ENCODE measurements at places on chromosomes 5 and 9.
A peak's percentile ranks its signal among the peaks of the same experiment; 100 is the strongest.

DNA sequence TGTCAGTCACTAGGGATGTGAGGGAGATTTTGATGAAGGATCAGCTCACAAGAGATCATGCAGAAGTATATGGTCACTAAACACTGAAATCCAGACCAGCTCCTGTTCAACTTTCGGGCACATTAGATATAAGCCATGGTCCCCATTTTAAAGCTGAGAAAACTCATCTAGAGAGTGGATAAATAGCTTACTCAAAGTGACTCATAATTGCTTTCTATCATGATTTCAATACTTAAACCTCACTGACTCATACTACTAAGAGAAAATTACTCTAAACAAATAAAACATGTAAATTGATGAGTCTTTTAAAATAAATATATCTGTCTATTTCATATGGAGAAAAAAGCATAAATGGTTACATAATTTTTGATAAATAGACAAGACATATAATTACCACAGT lies 567.7 kb downstream of the TLR4 start:
- no peak for DNase-seq

GRCh38 chr5:128667751-128668150 lies 129.7 kb upstream of the FBN2 start:
- no peak for DNase-seq

GRCh38 chr9:134165357-134166315 lies 1.3 kb upstream of the RNU6ATAC start:
- DNase-seq: peak; percentile 39

DNA sequence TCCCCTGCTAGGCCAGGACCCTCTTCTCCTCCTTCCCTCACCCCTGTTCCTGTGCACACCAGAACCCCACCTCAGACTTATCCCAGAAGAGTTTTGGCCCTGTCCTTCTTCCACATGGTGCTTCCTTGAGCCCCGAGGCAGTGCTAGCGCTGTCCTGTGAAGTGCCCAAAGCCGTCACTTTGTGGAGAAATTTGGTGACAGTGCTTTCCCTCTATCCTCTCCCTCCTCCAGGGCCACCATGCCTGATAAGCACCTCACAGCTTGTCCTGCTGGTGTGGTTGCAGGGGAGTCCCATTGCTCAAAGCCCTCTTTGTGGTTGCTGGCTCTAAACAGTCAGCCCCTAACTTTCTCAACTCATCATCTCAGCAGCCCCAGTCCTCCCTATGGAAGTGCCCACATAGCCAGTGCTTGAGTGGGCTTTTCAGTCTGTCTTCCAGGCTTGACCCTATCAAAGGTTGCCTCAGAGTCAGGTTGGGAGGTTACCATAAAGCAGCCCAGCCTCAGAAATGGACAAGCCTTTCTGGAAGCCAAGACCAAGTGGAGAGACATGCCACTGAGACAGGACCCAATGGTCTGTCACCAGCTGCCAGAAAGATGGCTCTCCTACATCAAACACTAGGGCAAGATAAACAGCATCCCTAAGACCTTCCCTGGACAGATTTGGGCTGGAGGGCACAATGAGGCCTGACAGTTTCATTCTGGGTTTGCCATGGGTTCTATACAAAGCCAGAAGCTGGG lies 18.0 kb downstream of the IGIP start:
- no peak for DNase-seq

- peak; percentile 28 for DNase-seq
These were observed 25.4 kb upstream of the DCP2 start for GRCh38 chr5:112951124-112951702.

DNA sequence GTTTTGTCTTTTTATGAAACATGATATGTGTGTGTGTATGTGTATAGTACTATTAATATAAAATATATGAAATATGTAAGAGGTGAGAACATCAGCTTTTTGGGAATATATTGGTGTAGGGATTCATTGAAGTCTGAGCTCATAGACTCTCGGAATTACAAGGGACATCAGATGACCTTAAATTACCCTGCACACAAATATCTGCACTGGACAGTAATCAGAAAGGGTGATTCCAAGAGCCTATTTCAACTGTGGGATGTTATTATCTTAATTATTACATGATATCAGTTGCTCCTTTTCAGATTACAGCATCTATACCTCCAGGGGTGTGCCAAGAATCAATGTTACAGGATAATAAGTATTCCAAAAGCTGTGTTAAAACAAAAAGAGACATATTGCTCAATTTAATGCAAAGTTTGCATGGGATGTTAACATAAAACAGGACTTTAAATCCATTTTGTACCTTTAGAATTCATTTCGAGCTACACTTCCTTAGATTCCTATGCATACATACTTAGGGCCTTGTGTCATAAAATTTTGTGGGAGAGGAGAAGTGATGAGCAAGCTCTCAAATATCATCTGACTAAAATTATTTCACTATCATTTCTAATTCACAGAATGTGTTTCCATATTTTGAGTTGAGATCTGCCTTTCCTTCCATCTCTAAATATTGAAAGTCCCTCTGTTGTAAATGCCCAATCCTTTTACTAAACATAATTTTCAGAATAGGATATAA lies 365.2 kb downstream of the BRINP1 start:
- no peak for DNase-seq

Measured in stimulated activated CD4-positive, alpha-beta T cell treated with anti-CD3 and anti-CD28 coated beads, Interleukin-12 subunit alpha, Interleukin-12 subunit beta, amount 100 ng/mL, for 48 hours (primary cell).